ENCODE measurements at places on chromosomes 7 and 10. TPM values are rescaled to one million over a fixed set of nuclear protein-coding genes. Genes with fewer than 3 reads are reported as not detected.
A peak's percentile ranks its signal among the peaks of the same experiment; 100 is the strongest.

DNA sequence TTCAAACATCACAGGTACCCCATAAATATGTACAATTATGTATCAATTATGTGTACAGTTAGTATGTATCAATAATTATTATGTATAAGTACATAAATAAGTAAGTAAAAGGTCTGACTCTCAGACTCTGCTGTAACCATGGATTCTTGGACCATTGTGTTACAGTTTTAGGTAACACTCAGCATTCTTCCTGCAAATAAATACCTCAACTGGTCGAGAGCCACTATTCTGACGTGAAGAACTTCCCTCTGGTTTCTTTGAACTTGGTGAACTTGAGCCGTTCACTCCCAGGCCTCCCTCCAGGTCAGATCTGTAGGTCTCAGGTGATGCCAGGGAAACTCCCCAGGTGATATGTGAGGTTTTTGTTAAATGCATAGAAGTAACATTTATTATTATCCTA, 191.8 kb upstream of the PLXNA4 start:
- no peak overlapping the region for H3K27ac ChIP-seq
- DNase-seq, result no peak
- H3K4me3 ChIP-seq, result no peak overlapping the region
- H3K4me1 ChIP-seq, result no peaks in the 10 kb centered on the region
- no peaks in the 10 kb centered on the region for H3K36me3 ChIP-seq

The RASA4 gene
- 29.2 TPM for polyA plus RNA-seq

The PHYHIPL gene
- 0.44 TPM for polyA plus RNA-seq

- H3K36me3 ChIP-seq, result no peaks in the 10 kb centered on the region
- no peak for DNase-seq
- no peaks in the 10 kb centered on the region for H3K27me3 ChIP-seq
- peak overlapping the region; percentile 75 for H3K27ac ChIP-seq
- H3K4me3 ChIP-seq, result no peak overlapping the region
- peaks cover 45% of the 10 kb centered on the region for H3K4me1 ChIP-seq
Observed at GRCh38 chr10:103763374-103764202, 91.8 kb downstream of the SH3PXD2A start.

DNA sequence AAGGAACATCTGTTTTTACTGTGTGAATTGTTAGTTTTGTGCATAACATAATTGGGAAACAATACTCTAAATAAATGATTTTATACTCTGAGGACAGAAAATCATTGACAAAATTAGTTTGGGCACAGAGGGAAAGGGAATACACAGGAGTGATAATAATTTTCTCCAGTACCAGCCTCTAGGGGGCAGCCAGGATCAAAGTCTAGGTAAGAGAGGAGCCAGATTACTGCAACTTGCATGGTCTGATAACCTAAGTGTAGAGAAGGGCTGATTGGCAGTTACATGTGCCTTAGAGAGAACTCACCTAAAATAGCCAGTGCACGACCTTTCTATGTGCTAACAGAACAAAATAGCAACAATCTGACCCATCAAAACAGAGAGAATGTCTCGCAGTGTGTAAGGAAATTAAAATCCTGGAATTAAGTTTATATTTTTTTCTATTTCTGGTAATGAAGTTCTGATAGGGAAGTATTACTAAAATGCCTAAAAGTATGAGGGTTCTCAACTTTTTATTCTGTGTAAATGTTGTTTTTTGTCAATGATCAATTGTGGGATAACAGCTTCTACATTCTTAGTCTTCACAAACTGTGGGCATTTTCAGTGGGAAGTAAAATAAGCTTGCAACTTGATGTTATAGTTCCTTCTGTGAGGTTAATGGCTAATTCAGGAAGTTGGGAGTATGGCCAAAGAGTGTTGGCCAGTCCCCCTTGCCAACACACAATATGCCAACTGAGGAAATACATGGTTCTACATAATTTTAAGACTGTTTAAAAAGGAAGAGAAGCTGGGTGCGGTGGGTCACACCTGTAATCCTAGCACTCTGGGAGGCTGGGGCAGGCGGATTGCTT, 66.4 kb downstream of the EXOC6 start:
- H3K36me3 ChIP-seq, result peaks cover 1% of the 10 kb centered on the region
- H3K27me3 ChIP-seq, result no peaks in the 10 kb centered on the region
- no peak overlapping the region for H3K4me3 ChIP-seq
- H3K4me1 ChIP-seq, result no peaks in the 10 kb centered on the region
- DNase-seq, result peak; percentile 41

- H3K4me1 ChIP-seq, result no peaks in the 10 kb centered on the region
- no peak overlapping the region for H3K27ac ChIP-seq
- H3K27me3 ChIP-seq, result peaks cover 4% of the 10 kb centered on the region
- DNase-seq, result no peak
- H3K36me3 ChIP-seq, result no peaks in the 10 kb centered on the region
Observed at GRCh38 chr7:104241538-104242209, 33.9 kb upstream of the ORC5 start.

GRCh38 chr10:124677749-124678556, 66.2 kb downstream of the FAM53B start:
- no peak overlapping the region for H3K4me3 ChIP-seq
- H3K36me3 ChIP-seq, result peaks cover 6% of the 10 kb centered on the region
- H3K27ac ChIP-seq, result no peak overlapping the region
- no peaks in the 10 kb centered on the region for H3K27me3 ChIP-seq
- peaks cover 32% of the 10 kb centered on the region for H3K4me1 ChIP-seq

GRCh38 chr7:4042402-4043045, 639.6 kb upstream of the FOXK1 start:
- H3K36me3 ChIP-seq, result no peaks in the 10 kb centered on the region
- H3K4me1 ChIP-seq, result no peaks in the 10 kb centered on the region
- no peaks in the 10 kb centered on the region for H3K27me3 ChIP-seq
- H3K4me3 ChIP-seq, result no peak overlapping the region
- DNase-seq, result peak; percentile 9

The RBM17 gene
- polyA plus RNA-seq, result 32.6 TPM

DNA sequence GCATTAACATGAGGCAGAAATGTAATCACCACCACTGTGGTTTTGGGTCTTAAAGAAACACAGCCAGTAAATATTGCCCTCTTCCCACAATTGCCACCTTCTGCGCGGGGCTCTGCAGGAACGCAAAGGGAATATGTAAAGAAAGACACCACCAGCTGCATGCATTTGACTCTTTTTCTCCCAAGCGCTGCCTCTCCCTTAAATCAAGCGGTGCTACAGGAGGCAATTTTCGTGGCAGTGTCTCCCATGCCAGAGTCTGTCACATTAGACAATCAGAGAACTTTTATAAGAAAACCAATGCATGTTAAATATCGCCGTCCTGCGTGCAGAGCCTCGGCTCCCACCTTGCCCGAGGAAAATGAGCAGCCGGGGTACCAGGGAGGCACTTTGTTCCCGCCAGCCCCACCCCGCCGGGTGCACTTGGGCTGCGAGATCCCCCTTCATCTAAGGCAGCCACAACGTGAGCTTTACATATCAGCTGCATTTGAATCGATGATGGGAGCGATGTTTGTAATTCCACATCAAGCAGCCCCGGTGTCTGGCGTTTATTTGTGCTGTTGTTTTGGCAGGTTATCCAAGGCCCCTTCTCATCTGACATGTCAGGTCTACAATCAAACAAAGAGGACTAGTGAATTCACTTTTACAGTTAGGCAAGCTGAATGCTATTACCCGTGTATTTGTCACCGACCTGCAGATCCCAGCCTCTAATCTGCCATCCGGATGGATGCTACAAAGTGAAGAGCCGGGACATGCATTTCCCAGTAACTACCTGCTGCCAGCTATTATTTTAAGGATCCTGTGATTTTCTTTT, 72.3 kb upstream of the MGMT start:
- H3K4me3 ChIP-seq, result no peak overlapping the region
- no peaks in the 10 kb centered on the region for H3K36me3 ChIP-seq
- H3K4me1 ChIP-seq, result no peaks in the 10 kb centered on the region
- H3K27ac ChIP-seq, result no peak overlapping the region
- DNase-seq, result no peak
- H3K27me3 ChIP-seq, result no peaks in the 10 kb centered on the region

GRCh38 chr7:19080093-19080492, 37.3 kb downstream of the TWIST1 start:
- no peaks in the 10 kb centered on the region for H3K27me3 ChIP-seq
- H3K36me3 ChIP-seq, result peaks cover 49% of the 10 kb centered on the region
- H3K4me3 ChIP-seq, result no peak overlapping the region
- no peak overlapping the region for H3K27ac ChIP-seq

DNA sequence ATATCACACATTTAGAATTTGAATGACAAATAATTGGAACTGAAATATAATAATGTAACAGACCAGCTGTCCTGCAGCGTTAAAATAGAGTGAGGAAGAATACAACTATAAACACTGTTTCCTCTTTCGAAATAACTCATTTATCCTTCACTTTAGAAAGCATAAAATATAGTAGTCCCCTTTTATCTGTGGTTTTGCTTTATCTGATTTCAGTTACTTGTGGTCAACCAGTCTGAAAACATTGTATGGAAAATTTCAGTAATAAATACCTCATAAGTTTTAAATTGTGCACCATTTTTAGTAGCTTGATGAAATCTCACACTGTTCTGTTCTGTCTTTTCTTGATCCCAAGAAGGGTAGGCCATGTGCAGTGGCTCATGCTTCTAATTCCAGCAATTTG, 31.7 kb downstream of the POLR1F start:
- no peak for DNase-seq
- no peak overlapping the region for H3K4me3 ChIP-seq
- H3K4me1 ChIP-seq, result no peaks in the 10 kb centered on the region
- no peaks in the 10 kb centered on the region for H3K27me3 ChIP-seq

The CUL1 gene
- polyA plus RNA-seq, result 45.2 TPM

The HTR5A gene
- not detected for polyA plus RNA-seq

GRCh38 chr7:137577184-137577583, 233.7 kb upstream of the PTN start:
- H3K27ac ChIP-seq, result no peak overlapping the region
- DNase-seq, result no peak
- H3K4me3 ChIP-seq, result no peak overlapping the region
- peaks cover 14% of the 10 kb centered on the region for H3K36me3 ChIP-seq
- no peaks in the 10 kb centered on the region for H3K27me3 ChIP-seq
- peaks cover 22% of the 10 kb centered on the region for H3K4me1 ChIP-seq

- H3K27ac ChIP-seq, result peak overlapping the region; percentile 29
- H3K27me3 ChIP-seq, result no peaks in the 10 kb centered on the region
- peaks cover 11% of the 10 kb centered on the region for H3K4me1 ChIP-seq
- no peak overlapping the region for H3K4me3 ChIP-seq
Observed at GRCh38 chr10:69392481-69393000, 24.2 kb downstream of the TACR2 start.

The TRIL gene
- 0.18 TPM for polyA plus RNA-seq
